NCI-H774 (cell line): ENCODE measurements at places on chromosomes 5 and 9.

- DNase-seq = no peak
These were observed 162.7 kb downstream of the C9orf50 start for GRCh38 chr9:129458155-129458661.

GRCh38 chr9:126708178-126708577, 94.5 kb downstream of the LMX1B start:
- DNase-seq = no peak

DNA sequence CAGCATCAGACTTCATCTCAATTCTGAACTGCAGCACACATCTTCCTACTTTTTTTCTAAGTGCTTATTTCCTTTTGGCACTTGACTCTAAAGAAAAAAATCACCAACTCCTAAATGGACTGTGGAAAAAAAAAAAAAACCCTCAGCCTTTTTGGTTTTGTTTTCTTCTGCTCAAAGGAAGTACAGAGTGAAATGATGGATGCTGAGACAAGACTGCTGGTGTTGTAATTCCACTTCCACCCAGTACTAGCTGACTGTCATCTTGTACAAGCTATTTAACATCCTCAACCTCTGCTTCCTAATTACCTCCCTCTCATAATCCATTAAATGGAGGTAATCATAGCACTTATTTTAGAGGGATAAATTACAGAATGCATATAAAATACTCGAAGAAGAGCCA, 171.5 kb upstream of the GNA14 start:
- no peak for DNase-seq

DNA sequence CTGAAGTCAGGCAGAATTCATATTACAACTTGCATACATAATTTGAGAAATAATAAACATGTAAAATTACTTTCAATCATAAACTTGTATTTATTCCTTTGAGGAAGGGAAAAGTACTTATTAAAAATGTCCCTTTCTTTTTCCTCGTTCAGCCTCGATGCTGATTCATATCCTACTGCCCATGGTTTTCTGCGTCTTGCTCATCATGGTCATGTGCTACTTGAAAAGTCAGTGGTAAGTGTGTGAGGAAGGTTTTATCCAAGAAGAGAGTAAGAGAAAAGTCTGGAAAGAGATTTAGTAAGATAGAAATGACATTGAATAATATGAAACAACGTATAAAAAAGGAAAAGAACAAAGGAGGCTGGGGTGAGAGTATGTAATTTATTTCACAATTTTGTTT, 85.9 kb downstream of the OSMR start:
- DNase-seq = no peak

DNA sequence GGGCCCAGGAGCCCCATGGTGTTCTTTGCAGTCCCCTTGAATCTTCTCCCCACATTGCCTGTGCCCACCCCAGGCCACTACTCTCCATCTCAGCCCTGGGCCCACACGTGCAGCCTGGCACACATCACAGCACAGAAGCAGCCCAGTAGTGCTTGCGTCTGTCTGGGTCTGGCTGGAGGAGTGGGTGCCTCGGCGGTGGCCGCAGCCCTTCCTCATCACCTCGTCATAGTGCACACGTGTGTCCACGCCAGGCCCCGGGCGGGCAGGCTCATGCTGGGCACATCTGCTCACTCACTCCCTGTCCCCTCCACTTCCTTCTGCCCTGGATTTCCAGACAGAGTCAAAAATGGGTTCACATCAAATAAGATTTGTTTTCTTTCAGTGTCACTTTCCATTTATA, 33.3 kb downstream of the FGF1 start:
- no peak for DNase-seq

GRCh38 chr5:32785611-32786254, 74.6 kb downstream of the NPR3 start:
- no peak for DNase-seq

DNA sequence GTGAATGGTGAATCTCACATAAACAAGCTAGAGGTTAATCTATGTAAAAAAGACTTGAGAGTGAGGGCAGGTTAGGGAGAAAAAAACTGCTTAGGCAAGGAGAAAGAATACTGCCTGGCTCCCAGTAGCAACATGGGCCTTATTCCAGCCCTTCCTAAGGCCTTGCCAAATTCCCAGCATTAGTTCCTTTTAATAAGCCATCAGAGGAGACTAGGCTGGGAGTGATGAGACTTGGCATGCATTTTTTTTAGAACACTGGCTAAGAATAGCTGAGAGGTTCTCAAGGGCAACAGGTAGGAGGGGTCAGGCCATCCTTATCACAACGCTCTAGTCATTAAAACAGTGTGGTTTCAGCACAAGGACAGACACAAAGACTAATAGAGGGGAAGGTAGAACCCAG, 20.9 kb upstream of the ZBTB43 start:
- DNase-seq = no peak

- no peak for DNase-seq
These were observed 6.8 kb upstream of the TRIM41 start for GRCh38 chr5:181215997-181216989.

- DNase-seq = no peak
These were observed 61.4 kb upstream of the TBC1D9B start for GRCh38 chr5:179969110-179969509.

DNA sequence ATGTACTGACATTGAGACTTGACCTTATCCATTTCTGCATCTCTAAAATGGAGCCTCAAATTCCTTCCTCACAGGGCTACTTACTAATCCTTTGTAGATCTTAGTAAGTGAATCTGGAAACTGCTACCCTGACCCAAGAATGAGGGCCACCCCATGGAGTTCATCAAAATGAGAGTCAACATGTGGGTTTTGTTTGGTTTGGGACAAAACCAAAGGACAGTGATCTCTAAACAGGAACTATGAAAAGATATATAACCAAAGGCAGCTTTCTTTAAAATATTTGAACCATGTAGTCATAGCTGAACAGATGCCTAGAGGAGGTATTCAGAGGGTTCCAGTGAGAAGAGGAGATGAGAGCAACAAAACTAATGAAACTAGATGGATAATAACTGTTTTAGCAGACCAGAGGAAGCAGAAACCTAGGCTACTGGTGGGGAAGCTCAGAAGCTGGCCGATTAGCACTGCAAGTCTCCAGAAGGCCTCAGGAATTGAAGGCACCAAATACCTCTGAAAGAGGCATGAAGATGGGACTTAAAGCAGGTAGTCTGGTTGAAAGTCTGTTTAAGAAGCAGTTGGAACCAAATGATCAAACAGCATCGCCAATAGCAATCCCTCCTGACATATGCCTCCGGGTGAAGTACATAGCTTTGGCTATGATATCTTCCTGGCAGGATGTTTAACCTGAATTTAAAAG, 45.8 kb downstream of the THOC3 start:
- no peak for DNase-seq

DNA sequence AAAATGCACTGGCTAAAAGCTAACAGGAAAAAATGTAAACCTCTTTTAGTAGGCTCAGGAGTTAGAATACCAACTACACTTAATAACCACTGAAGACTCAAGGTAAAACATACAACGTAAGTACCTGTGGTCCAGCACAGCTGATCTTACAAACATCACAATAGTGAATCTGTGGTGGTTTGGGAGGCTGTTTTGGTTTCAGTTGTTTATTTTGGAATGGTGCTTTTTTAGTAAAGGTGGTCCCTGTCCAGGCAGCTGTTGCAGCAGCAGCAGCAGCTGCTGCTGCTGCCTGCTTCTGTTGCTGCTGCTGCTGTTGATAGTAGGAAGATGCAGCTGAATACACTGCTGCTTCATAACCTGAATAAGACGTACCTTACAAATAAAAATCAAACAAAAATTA, 37.9 kb downstream of the ZFR start:
- peak; percentile 12 for DNase-seq

GRCh38 chr9:20023961-20024571, 235.2 kb upstream of the SLC24A2 start:
- no peak for DNase-seq

- DNase-seq = no peak
These were observed 249.4 kb downstream of the ACTL7B start for GRCh38 chr9:108606401-108606800.

DNA sequence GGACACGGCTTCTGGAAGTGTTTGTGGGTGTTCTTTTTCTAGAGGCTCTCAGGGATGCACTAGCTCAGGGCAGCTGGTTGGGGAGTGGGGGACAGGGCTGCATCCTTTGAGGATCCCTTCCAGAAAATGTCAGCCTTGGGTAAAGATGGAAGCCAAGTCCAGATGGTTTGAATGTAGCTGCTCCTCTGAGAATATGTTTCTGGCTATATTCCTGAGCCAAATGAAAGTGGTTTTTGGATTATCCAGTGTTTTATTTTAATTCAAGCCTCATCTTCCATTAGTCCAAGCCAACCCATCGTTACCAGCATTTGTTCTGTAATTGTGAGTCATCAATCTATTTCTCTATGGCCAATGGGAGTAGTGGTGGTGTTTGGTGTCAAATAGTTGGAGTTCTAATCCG, 70.4 kb downstream of the SPRY4 start:
- no peak for DNase-seq

- peak; percentile 36 for DNase-seq
These were observed 209.7 kb downstream of the GADD45G start for GRCh38 chr9:89814340-89815040.

DNA sequence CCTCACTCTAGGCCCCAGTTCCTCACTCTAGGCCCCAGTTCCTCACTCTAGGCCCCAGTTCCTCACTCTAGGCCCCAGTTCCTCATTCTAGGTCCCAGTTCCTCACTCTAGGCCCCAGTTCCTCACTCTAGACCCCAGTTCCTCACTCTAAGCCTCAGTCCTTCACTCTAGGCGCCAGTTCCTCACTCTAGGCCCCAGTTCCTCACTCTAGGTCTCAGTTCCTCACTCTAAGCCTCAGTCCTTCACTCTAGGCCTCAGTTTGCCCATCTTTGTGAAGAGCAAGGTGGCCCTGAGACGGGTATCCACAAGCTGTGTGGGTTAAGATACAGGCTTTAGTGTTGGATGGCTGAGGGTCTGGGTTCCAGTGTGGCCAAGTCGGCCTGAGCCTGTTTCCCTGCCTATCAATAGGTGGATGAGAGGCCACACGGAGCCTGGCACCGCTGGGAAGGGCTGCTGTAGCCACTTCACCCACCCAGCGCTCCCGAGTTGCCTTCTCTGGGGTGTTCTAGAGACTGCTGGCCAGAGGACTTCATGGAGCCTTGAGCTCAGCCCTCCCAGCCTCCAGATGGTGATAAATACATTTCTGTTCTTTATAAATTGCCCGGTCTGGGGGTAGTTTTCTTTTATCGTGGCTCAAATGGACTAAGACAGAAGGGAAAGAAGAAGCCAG, 150.2 kb downstream of the RXRA start:
- DNase-seq = no peak

DNA sequence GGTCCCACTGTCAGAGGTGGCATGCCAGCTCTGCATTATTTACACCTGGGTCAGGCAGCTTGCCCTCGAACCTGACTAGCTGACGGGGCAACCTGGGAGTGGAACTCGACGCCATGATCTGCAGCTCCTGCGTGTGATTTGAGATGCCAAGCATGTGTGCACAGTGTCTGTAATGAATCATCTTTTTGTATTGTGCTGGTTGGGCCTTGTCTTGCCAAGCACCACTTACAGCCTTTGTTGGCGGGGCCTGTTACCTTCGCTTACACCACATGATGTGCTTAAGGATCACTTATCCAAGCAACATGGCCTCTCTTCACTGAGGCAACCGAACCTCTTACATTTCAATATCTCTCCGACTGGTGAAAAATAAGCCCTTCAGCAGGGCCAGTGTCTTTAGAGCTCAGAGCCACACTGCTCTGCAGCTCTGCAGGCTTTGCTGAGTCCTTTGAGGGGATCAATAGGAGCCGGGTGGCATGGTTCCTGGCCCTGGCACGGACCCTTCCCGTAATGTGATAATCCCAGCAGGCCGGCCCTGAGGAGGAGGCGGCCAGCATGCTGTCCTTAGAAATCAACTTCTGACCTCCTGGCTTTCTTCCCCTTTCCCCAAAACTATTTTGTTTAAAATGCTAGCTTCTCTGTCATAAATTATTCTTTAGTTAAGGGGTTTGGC, 297.7 kb upstream of the CD180 start:
- no peak for DNase-seq

- no peak for DNase-seq
These were observed 11.7 kb downstream of the TAL2 start for GRCh38 chr9:105673850-105674387.

DNA sequence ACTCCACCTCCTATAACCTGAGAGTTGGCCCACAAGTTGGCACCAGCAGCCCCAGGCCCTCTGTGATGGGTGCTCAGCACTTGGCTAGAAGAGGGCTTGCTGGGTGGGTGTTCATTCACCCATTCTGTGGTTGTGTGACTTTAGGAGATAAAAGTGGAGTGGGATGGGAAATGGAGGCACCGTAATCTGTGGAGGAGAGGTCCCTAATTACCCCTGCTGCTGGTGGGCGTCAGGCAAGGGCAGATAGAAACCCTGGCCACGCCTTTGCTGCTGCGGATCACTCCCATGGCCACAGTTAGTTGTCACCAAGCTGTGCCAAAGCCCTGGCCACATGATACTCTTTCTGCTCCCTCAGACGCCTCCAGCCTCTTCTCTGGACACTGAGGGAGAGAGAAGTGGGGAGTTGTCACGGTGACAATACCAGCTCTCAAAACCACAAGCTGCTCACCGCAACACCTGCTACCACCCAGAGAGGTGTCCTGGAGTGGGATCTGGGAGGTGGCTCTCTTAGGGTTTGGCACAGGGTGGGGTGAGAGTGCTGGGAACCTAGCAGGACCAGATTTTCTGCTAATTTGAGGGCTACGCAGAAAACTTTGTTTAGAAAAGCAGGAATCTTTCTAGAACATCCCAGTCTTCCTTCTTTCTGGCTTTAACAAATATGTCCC, 12.0 kb upstream of the NEUROG1 start:
- DNase-seq = no peak

DNA sequence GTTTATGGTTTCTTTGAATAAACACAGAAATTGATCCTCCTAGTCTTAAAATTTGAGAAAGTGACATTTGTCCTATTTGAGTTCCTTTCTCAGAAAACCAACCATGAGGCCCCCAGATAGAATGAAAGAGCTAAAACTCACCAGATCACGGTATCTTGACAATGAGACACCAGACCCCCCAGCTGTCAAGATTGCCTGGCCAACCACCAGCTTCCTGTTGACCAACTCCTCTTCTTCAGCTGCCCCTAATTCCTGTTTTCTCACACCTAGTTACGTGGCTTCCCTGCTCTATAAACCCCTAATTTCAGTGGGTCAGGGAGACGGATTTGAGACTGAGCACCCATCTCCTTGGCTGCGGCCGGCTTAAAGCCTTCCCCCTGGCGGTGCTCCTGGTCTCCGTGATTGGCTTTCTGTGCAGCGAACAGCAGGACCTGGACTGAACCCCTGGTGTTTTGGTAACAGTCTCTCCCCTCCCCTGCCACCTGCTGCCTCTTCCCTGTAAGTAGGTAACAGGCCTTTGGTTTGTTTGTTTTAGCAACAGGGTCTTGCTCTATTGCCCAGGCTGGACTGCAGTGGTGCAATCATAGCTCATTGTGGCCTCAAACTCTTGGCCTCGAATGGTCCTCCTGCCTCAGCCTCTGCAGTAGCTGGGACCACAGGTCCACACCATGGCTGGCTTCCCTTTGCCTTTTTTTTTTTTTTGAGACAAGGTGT, 4.8 kb upstream of the ENTPD2 start:
- peak; percentile 35 for DNase-seq

DNA sequence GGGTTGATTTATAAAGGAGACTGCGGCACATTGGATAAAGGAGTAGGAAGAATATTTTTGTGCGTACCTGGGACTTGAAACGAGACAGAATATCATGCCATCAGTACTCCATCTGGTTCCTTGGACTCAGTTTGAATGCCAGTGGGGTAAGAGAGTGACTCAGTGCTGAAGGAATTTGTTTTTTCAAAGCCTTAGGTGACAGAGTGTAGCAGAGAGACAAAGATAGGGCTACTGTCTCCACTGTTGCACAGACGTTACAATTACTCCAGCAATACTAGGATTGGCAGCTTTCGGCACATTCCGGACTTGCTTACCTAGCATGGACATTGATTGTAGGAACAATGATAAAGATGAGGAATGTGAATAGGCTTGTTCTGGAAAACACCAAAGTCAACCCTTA, 250.7 kb downstream of the KCTD16 start:
- no peak for DNase-seq
